ENCODE measurements at places on chromosomes 7 and 10.

DNA sequence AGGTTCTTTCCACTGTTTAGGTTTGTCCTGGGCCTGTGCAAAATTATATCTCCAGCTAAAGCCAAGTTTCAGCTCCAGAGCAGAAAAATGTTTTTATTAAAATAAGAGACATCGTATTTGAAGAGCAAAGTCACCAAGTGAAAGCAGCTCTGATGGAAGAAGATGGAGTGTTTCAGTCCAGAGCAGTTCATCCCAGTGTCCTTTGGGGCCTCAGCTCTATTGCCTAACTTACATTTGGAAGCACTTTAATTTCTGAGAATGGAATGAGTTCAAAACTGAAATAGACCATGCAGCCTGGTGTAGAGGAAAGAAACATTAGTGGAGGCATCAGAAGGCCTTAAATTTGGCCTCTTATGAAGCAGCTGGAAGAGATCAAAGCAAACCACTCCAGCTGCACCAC, 545.2 kb downstream of the SORCS1 start:
- no peak for DNase-seq

GRCh38 chr10:22669163-22669711, 45.1 kb downstream of the PIP4K2A start:
- DNase-seq = peak; percentile 68

DNA sequence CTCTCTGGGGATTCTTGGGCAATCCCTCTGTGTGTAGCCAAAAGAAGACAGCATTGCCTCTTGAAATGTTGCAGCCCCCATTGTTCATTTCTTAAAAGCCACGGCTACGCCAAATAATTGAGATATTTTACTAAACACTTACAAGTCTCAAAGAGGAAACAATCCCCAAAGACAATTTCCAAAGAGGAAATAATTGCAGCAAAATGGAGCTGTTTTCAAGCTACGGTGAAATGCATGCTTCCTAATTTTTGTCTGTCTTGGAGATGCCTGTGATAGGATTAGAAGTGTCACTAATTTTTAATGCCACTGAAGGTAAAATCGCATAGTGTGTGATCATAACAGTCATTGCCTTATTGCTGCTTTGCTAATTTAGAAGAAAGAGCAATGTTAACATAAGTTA, 72.9 kb upstream of the NAMPT start:
- DNase-seq = no peak

- no peak for DNase-seq
These were observed 48.1 kb downstream of the SDK1 start for GRCh38 chr7:3349126-3349525.

DNA sequence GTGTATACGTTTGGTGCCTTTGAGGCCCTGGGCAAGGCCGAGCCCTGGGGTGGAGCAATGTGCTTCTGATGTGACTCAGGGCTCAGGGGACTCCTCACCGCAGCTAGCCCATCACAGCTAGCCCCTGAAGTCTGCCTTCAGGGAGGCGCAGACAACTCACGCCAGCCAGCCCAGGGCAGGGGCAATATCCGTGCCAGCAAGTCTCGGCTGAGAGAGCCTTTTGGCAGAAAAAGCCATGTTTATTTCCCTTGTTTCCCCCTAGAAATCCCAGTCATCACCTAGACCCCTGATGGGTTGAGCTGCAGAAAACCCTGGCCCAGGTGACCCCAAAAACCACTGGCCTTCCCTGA, 90.4 kb downstream of the CHST15 start:
- DNase-seq = no peak

DNA sequence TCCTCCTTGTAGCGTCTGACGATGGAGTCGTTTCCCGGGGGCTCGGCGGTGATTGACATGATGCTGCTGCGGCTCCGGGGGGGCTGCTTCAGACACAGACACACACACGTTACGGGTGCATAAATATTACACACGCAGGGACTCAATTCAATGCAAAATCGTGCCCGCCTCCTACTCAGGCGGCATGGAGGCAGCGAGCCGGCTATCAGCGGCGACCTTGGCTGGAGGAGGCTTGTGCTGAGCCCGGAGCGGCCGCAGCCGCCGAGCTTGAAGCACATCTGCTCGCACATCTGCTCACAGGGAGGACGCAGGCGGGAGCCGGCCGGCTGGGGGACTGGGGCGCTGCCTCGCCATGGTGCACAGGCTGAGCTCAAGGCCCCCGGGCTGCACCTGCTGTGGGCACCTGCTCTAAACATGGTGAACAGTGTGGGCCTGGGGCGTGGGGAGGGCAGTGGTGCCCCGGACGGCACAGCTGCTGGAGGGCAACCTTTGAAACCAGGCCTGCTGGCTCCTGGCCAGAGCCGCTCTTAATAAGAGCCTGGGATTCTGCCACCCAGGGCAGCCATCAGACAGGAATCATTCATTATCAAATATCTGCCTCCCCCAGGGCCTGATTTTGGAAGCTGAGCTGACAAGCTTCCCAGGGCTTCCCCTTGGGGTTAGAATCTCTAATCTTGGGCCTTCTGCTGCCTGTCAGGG, 84.7 kb upstream of the GNA12 start:
- no peak for DNase-seq

- peak; percentile 78 for DNase-seq
These were observed 45.3 kb downstream of the PDLIM1 start for GRCh38 chr10:95245425-95246055.

DNA sequence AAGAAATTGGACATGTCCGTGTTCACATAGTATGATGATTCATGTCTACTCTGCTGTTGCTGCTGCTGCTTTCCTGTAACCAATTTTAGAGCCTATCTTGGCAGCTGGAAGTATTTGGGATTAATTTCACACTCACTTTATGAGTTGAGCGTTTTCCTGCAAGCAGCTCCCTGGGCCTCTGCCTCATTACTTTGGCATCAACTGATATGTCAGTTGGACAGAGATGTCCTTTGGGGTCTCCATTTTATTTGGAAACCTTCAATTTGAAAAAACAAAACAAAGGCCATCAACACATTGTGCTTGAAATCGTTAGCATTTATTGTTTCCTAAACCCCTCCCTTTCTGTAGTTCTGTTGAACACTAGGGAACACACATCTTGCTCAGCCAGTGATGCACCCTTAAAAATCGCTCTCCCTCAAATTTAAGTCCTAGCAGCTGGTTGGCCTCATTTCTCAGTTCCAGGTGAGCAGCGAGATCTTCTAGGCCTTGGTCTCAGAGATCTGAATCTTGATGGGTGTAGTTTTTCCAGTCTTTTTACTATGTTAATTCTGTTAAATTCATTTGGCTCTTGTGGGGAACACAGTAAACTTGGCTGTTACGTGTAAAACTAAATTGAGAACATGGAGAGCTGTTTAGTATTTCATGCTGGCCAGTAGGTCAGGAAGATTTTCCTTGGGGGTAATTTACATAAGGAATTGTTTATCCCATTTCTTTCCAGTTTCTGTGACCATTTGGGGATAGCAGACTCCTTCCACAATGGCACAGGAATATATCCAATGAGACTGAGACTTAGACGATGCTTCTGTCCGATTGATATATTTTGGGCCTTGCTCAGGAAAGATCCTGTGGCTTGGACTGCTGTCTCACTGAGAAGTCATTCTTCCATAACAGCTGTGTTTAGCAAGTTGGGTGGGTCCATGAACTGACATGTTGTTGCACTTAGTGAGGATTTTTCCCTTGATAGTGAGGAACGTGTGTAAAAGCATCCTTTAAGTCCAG, 371.6 kb downstream of the BBS9 start:
- DNase-seq = no peak

GRCh38 chr7:68914006-68914405, 684.3 kb upstream of the AUTS2 start:
- DNase-seq = no peak

- DNase-seq = no peak
These were observed 251.9 kb downstream of the GLRX3 start for GRCh38 chr10:130387936-130388580.

GRCh38 chr10:31146491-31147209, 115.0 kb upstream of the ZNF438 start:
- DNase-seq = no peak
